ENCODE measurements at places on chromosomes 3 and 15. TPM values are rescaled to one million over a fixed set of nuclear protein-coding genes. Genes with fewer than 3 reads are reported as not detected.

The LOXL1 gene
- total RNA-seq = 1.3 TPM

The HEG1 gene
- 21.3 TPM for total RNA-seq

The ESYT3 gene
- 0.07 TPM for total RNA-seq

The NRG4 gene
- not detected for total RNA-seq

The RTP3 gene
- total RNA-seq = not detected

The CMTM8 gene
- total RNA-seq = 4.1 TPM

The ZNF662 gene
- total RNA-seq = 1.1 TPM

The AADAC gene
- total RNA-seq = not detected

The BTLA gene
- total RNA-seq = 14.8 TPM

The PRR20G gene
- not detected for total RNA-seq

The MUSTN1 gene
- 1.5 TPM for total RNA-seq

The FOXB1 gene
- total RNA-seq = 0.37 TPM

The MESP2 gene
- not detected for total RNA-seq

Measured in CD8-positive, alpha-beta memory T cell (primary cell).